Naive thymus-derived CD4-positive, alpha-beta T cell (primary cell): ENCODE measurements at places on chromosomes 11 and 22. TPM values are rescaled to one million over a fixed set of nuclear protein-coding genes. Genes with fewer than 3 reads are reported as not detected.

NCR3LG1 gene
- 2.3 TPM for total RNA-seq

GRCh38 chr11:130452176-130452575 is 3.7 kb downstream of the ADAMTS15 start:
- DNase-seq = no peak

GRCh38 chr11:85589373-85589772 is 37.8 kb downstream of the DLG2 start:
- DNase-seq = no peak

DNA sequence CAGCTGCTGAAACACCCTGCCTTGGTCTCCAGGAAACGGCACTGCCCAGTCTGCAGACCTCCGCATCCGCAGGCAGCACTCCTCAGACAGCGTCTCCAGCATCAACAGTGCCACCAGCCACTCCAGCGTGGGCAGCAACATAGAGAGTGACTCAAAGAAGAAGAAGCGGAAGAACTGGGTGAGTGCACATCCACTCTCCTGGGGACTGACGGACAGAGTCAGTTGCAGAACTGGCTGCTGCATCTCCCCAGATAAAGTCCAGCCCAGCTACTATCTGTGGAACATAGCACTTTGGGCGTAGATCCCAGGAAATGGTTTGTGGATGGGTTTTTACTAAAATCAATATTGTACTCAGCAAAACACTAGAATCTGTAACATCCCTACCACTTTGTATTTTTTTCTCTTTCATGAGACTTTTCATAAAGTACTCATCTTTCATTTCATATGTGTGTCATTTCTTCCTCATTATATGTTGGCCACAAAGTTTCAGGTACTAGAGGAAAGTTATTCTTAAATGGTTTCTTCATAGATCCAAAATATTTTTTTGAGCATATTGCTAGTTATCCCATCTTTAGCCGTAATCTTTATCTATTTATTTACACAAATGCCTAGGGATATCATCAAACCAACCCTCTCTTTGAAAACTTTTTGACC is 80.1 kb downstream of the DBX1 start:
- DNase-seq = no peak

DNA sequence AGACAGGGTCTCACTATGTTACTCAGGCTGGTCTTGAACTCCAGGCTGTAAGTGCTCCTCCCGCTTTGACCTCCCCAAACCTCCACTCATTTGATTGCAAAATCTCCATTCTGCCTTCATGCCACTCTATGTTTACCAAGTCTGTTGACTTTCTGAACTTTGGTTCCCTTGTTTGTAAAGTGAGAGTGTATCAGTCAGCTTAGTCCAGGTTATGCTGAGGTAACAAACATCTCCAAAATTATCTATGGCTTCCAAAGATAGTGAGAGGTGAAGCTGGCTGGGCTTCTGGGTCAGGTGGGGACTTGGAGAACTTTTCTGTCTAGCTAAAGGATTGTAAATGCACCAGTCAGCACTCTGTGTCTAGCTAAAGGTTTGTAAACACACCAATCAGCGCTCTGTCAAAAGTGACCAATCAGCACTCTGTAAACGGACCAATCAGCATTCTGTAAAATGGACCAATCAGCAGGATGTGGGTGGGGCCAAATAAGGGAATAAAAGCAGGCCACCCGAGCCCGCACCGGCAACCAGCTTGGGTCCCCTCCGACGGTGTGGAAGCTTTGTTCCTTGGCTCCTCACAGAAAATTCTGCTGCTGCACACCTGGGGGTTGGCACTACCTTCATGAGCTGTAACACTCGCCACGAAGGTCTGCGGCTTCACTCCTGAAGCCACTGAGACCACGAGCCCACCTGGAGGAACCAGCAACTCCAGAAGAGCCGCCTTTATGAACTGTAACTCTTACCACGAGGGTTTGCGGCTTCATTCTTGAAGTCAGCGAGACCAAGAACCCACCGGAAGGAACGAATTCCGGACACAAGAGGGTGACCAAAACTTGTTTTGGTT is 109.3 kb downstream of the MIAT start:
- DNase-seq = no peak

DNA sequence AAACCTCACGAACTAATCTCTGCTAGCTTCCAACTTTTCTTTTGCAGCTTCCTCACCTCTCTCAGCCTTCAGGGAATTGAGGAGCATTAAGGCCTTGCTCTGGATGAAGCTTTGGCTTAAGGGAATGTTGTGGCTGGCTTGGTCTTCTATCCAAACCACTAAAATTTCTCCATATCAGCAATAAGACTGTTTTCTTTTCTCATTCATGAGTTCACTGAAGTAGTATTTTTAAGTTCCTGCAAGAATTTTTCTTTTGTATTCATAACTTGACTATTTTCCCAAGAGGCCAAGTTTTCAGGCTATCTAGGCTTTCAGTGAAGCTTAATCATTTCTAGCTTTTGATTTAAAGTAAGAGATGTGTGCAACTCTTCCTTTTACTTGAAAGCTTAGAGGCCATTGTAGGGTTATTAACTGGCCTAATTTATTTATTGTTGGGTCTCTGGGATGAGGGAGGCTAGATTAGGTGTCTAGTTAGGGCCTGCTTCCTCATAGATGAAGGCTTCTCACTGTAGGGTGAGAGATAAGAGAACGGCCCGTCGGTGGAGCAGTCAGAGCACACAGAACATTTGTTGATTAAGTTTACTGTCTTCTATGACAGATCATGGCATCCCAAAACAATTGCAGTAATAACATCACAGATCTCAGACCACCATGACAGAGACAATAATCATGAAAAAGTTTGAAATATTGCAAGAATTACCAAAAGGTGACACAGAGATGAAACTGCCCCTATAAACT is 33.2 kb downstream of the CSF2RB start:
- no peak for DNase-seq

GRCh38 chr22:32987081-32987631 is 71.0 kb downstream of the SYN3 start:
- DNase-seq = no peak

DNA sequence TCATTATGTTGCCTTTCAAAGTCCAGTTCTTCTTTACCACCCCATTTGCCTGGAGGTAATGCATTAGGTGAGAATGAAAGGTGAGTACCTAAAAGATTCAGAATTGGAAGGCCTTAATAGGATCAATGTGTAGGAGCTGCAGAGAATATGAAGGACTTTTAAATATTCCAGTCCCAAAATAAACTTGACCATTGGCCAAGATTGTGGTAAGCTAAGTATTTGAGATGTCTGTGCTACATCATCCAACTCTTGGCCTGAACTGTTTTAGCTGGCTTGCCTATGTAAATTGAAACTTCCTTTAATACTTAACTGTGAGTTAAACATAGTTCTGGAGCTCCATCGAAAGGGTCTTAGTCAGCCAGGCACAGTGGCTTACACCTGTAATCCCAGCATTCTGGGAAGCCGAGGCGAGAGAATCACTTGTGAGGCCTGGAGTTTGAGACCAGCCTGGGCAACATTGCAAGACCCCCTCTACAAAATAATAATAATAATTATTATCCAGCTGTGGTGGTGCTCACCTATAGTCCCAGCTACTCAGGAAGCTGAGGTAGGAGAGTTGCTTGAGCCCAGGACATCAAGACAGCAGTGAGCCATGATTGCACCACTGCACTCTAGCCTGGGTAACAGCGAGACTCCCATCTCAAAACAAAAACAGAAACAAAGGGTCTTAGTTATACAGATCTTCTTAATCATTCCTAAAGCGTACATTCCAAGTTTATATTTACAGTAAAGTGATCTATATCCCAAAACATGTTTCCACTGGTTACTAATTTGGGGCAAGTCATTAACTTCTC is 29.8 kb downstream of the MTMR3 start:
- DNase-seq = no peak
